Breast epithelium (tissue), 4 donors: ENCODE measurements at places on chromosomes 1 and 21. TPM values are rescaled to one million over a fixed set of nuclear protein-coding genes. Genes with fewer than 3 reads are reported as not detected.

BEST4 gene
- 0.66 TPM for total RNA-seq

LCK gene
- 2.9 TPM for total RNA-seq

DNA sequence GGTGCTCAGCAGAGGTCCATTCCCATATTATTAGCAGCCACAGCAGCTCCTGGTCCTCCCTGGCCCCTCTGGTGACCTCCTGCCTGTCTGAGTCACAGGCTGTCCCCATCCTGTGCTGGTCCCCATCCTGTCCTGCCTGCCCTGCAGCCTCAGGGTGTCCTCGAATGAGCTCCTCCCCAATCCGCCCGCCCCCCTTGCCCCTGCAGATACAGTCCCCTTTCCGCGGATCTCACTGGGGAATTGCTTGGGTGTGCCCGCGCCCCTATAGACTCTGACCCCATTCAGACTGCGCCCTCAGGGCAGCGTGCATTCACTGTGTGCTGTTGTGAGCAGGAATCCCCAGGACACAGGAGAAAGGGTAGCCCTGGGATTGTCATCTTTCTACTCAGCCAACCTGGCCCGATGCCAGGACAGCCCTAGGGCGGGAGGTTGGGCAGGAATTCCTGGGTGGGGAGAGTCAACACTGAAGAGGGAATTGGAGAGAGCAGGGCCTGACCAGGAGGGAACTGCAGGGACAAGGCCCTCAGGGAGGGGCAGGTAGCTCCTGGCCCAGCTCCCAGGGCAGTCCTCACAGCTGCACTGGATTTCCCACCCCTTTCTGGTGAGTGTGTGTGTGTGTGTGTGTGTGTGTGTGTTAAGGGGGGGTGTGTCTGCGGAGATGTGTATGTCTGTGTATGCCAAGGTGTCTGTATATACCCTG, 1.1 kb upstream of the GUCA2A start:
- H3K4me1 ChIP-seq = no peaks in the 10 kb centered on the region
- H3K27ac ChIP-seq = no peak overlapping the region
- DNase-seq = peak; percentile 89
- H3K36me3 ChIP-seq = no peaks in the 10 kb centered on the region
- H3K27me3 ChIP-seq = no peaks in the 10 kb centered on the region

DNA sequence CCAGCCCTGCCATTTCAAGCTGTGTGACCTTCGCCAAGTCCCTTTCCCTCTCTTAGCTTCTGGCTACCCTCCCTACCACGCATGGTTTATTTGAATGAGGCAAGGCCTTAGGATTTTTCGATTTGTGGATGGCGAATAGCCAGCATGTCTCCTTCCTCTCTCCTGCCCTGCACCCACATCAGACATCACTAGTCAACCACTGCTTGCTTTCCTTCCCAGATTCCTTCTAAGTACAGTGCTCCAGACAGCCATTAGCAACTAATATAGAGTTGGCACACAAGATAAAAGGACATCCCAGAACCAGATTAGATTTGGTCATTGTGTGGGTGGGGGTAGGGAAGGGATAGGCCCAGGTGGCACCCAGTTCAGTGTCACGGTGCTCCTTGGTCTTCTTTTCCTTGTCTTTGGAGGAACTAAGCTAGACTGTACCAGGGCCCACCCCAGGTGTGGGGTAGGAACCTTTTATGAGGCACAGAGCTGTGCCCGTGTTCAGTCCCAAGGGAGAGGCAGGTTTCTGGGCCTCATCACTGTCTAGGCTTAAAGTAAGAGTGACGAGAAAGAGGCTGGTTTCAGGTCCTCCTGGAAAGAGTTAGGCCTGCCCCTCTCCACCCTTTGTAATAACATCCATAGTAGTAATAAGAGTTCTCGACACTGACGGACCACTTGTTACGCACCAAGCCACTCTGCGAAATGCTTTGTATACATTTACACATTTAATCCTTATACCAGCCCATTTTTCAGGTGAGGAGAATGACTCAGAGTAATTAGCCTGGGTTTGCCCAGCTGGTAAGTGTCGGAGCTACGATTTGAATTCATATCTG, 8.6 kb downstream of the ALPL start:
- no peaks in the 10 kb centered on the region for H3K36me3 ChIP-seq
- H3K4me1 ChIP-seq = no peaks in the 10 kb centered on the region
- no peak for DNase-seq
- H3K27ac ChIP-seq = peak overlapping the region; percentile 86
- H3K4me3 ChIP-seq = no peak overlapping the region
- H3K27me3 ChIP-seq = no peaks in the 10 kb centered on the region

DNA sequence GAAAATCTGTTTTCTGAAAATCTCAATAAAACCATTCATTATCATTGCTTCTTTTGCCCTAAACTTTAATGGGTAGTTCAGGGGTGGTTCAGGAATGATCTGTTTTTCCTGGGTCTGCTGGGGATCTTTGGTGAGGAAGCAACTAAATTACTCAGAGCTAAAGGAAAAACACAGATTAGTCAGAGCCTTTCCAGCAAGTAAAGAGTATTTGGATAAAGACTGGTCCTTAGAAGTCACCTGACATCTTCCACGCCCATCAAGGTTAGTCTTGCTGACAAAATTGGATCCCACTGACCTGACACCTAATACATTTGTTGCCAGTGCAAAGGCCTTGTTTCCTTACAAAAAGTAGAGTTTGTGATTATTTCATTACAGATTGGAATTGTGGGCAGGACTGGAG, 24.2 kb downstream of the HSPA13 start:
- no peak overlapping the region for H3K4me3 ChIP-seq
- H3K27me3 ChIP-seq = no peaks in the 10 kb centered on the region
- H3K36me3 ChIP-seq = peaks cover 5% of the 10 kb centered on the region
- no peaks in the 10 kb centered on the region for H3K4me1 ChIP-seq

DNA sequence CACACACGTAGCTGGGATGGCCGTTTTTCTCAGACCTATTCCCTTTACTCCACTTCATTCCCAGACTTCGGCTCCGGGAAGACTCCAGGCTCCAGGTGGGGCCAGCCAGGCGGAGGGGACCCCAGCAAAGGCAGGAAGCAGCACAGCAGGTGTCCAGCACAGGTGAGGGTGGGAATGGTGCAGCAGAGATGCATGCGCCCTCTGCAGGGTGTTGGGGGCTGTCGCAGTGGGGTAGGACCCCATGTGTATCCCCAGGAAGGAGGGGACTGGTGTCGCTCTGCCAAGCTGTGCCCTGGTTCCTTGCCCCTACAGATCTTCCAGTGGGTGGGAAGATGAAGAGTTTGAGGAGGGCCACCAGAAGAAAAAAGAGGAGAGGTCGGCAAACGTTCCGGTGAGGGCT, 5.3 kb downstream of the TTC24 start:
- no peak overlapping the region for H3K4me3 ChIP-seq
- no peaks in the 10 kb centered on the region for H3K4me1 ChIP-seq
- DNase-seq = no peak
- no peaks in the 10 kb centered on the region for H3K27me3 ChIP-seq

DNA sequence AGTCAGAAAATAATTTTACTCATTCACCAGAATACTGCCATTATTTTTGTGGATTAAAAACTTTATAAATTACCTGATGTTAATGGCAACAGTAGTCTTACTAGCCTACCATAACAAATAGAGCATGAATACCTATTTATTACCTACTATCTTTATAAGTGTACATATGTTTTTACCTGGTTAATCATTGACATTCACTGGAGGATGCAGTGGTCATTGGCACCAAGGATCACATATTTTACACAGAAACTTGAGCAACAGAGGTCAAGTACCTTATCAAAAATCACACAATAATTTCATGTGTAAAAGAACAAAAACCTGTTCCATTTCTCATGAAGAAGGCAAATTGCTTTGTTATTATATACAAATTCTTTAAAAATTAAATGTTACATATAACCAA, 1284.9 kb upstream of the NCAM2 start:
- no peak overlapping the region for H3K27ac ChIP-seq
- no peaks in the 10 kb centered on the region for H3K27me3 ChIP-seq
- no peaks in the 10 kb centered on the region for H3K4me1 ChIP-seq
- no peak for DNase-seq

DNA sequence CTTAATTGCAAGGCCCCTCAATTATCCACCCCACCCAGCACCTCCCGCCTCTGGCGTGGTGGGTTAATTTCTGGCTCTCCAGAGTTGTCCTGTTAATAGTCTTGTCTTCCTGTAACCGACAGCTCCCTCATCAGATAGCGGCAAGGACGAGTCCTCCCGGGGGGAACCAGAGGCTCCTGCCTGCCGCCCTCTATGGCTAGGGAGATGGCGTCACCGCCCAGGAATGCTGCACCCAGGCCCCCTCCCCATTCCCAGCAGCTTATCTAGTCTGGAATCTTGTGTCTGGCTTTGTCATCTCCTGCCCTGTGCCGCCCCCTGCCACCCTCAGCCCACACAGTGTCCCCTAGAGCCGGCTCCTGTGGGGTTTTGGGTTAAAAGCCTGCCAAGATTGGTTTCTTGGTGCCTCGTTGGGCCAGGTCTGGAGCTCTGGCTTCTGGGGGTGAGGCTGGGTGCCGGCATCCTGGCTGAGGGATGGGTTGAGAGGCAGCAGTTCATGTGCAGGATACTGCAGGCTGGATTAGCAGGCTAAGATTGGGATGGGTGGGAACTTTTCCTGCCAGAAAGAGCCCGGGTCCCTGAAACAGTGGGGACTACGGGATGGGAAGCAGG, 48.8 kb downstream of the EDN2 start:
- H3K4me1 ChIP-seq = peaks cover 8% of the 10 kb centered on the region
- no peak overlapping the region for H3K4me3 ChIP-seq
- no peaks in the 10 kb centered on the region for H3K27me3 ChIP-seq
- no peak for DNase-seq
- H3K27ac ChIP-seq = no peak overlapping the region

- H3K4me1 ChIP-seq = no peaks in the 10 kb centered on the region
- no peak for DNase-seq
- peak overlapping the region; percentile 20 for H3K4me3 ChIP-seq
- H3K27ac ChIP-seq = no peak overlapping the region
These were observed 36.7 kb upstream of the MTF2 start for GRCh38 chr1:93042187-93043056.
